ENCODE measurements at places on chromosomes 3 and 15.

- no peak for DNase-seq
These were observed 12.5 kb downstream of the ZBTB47 start for GRCh38 chr3:42666022-42666421.

- no peak for DNase-seq
These were observed 751.5 kb downstream of the SQOR start for GRCh38 chr15:46386356-46386755.

DNA sequence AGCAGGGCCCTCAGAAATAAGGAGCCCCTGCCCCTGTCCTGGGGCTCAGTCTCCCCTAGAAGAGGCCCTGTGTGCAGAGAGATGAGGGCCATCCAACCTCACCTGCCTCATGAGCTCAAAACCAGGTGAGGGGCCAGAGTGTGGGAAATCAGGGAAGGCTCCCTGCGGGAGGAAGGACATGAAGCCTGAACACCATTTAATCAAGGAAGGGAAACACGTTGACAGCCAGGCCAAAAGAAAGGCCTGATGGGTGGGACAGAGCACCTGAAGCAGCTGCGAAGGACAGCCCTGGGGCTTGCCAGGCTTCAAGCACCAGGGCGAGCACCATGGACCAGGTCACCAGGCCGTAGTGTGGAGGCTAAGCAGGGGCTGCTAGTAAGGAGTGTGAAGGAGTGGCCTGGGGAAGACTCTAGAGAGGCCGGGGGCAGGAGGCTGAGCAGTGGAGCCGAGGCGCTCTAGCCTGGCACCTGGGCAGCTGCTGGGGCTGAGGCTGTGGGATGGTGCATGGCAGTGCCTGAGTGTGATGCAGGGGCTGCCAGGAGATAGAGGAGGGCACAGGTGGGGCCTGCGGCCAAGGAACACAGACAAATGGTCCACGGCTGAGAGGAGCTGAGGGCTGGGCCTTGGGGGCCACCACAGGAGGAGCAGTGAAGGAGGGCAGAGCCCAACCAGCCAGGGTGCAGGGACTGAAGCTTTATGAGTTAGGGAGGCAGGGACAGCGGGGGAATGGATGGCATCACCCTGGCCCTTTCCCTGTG lies 16.1 kb downstream of the ACAA1 start:
- no peak for DNase-seq

- no peak for DNase-seq
These were observed 46.0 kb upstream of the PLXNA1 start for GRCh38 chr3:126936853-126937425.

DNA sequence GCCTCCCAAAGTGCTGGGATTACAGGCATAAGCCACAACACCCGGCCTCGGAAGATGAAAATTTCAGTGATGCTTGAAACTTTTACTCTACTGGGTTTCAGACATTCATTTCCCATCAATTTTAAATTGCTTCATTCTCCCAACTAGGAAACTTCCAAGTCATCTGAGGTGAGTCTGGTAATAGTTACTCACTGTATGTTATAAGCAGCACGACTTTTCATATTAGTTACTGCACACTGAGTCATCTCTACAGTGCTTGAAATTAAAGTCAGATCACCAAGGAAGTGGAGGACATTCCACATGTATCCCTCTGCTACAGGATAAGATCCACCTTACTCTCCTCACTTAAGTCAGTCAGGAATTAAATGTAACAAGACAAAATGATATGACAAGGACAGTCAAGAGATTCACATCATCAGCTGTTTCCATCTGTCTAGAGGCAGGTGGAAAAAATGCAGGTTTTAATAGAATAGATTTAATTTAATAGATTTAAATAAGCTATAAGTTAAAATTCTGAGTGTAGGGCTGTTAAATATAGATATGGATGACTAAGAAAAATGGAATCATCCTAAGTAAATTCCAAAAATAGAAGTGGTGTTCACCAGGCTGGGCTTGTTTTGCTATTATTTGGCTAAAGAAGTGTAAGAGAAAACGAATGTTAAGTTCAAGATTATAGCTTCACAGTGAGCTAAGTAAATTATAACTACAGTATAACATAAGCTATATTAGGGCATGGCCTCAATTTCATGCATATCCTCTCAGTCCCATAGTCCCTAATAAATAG lies 104.4 kb downstream of the TMCO5A start:
- no peak for DNase-seq

GRCh38 chr3:124451630-124452317 lies 278.5 kb upstream of the UMPS start:
- DNase-seq, result no peak

- DNase-seq, result no peak
These were observed 227.2 kb downstream of the RSRC1 start for GRCh38 chr3:158337110-158337509.

GRCh38 chr3:38597502-38598060 lies 51.9 kb downstream of the SCN5A start:
- no peak for DNase-seq

- DNase-seq, result no peak
These were observed 174.7 kb downstream of the UACA start for GRCh38 chr15:70588613-70589012.

- DNase-seq, result no peak
These were observed 78.7 kb downstream of the LPP start for GRCh38 chr3:188232656-188233055.

DNA sequence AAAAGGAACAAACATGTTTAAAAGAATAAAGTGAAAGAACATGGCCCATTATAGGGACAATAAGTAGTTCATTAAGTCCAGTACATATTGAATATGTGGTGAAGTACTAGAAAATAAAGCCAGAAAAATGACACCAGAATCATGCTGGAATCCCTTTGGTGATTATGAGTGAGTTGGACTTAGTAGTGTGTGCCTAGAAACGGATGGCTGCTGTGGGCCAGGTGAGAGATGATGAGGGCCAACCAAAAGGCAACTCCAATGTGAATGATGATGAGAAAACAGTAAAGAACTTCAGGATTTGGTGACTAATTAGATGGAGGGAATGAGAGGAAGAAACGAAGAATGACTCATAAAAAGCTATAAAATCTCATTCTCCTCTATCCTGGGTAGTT lies 3.3 kb downstream of the CRYGS start:
- no peak for DNase-seq

- no peak for DNase-seq
These were observed 3.1 kb downstream of the C3orf20 start for GRCh38 chr3:14678015-14678503.

DNA sequence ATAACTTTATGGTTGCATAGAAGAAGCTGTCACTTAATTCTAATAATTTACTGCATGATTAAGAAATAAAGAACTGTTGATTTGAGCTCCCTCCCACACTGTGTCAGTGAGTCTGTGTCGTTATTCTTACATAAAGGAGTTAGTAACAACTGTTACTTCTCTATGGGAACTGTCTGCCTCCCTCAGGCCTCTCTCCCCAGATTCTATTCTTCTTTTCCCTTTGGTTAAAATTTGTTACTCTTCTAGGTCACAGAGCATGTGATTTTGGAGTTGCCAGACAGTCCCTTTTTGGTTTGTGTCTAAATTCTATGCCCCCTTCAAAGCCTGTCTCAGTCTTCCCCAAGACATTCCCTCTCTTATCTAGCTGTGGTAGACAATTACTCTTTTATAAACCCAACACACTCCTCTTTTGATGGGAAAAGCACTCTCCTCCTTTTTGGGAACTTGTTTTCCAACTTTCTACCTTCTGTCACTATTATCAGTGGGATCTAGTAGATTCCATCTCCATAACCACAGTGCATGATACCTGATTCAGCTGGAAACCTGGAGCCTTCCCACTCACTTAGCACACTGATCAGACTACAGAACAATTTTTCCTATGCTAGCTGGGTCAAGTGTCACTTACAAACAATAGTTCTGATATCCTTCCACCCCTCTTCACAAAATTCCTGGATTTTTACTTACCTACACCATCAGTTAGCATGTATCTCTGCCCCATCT lies 422.1 kb upstream of the TGFBR2 start:
- no peak for DNase-seq

DNA sequence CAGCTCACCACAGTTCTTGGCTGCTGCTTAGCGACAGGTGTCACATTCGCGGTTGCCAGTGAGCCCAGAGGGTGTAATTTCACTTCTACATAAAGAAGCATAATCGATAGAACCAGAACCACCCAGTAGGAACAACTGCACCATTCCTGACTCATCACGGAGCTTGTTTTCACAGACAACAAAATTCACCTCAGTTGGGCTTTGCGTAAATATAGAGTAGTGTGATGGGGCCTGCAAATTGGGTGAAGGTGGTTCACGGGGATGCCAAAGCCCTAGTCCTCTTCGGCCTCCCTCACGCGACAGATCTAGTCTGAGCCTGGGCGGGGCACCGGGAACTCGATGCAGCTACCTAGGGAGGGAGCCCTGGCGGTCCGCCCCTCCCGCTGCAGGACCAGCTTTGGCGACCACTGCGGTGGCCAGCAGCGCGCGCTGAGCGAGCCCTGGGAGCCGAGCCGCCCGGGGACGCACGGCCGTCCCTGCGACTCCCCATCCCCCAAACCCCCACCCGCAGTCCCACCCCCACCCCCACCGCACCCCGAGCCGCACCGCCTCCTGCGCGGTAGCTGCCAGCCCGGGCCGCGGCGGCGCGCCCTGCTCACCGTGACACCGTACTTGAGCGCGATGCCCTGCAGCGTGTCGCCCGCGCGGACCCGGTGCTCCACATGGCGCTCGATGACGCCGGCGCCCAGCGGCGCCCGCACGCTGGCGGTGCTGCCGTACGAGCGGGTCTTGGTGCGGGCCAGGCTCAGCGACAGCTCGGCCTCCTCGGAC lies 519 bp downstream of the LYSMD2 start:
- DNase-seq, result peak; percentile 64

GRCh38 chr3:53511246-53511645 lies 16.8 kb downstream of the CACNA1D start:
- no peak for DNase-seq

DNA sequence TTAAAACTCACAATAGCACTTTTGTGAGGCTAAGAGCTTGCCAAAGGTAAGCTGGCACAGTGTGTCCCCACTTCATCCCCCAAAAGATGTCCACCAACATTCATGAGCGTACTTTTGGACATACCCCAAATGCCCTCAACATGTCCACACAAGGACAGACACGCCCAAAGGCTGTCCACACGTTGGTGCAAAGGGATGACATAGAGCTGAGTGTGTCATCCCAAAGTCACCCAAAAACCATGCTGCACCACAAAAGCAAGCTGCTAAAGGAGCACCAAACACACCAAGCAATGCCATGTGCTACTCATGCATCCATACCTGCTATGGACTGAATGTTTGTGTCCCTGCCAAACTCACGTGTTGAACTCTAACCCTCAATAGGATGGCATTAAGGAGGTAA lies 57.9 kb downstream of the KLF13 start:
- no peak for DNase-seq

- no peak for DNase-seq
These were observed 10.5 kb downstream of the BFSP2 start for GRCh38 chr3:133410191-133410892.

- DNase-seq, result no peak
These were observed 47.4 kb downstream of the SHQ1 start for GRCh38 chr3:72800869-72801268.

DNA sequence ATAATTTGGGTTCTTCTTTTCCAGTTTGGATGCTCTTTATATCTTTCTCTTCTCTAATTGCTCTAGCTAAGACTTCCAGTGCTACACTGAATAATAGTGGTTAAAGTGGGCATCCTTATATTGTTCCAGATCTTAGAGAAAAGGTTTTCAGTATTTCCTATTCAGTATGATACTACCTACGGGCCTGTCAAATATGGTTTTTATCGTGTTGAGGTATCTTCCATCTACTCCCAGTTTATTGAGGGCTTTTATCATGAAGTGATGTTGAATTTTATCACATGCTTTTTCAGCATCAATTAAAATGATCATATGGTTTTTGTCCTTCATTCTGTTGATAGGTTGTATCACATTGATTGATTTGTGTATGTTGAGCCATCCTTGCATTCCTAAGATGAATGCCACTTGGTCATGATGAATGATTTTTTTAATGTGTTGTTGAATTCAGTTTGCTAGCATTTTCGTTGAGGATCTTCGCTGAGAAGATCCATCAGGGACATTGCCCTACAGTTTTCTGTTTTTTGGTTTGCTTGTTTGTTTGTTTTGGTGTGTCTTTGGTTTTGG lies 3.0 kb upstream of the LRRC34 start:
- no peak for DNase-seq

DNA sequence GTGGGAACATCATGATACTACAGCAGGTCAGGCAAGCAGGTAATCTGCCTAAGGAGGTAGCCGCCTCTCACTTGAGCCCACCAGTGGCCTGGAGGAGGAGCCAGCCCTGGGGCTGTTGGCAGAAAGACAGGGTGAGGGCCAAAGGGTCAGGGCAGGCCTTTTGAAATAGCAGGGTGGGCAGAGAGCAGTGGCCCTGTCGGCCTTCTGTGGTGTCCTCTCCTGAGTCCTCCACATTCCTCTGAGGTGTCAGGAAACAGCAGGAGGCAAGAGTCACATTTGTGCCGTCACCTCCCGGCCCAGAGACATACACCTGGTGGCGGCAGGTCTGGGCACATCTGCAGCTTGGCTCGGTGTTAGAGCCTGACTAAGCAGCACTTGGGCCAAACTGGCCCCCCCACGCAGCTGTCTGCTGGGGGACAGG lies 3.9 kb upstream of the BNC1 start:
- no peak for DNase-seq

- DNase-seq, result no peak
These were observed 2.7 kb downstream of the PXYLP1 start for GRCh38 chr3:141234283-141234682.

DNA sequence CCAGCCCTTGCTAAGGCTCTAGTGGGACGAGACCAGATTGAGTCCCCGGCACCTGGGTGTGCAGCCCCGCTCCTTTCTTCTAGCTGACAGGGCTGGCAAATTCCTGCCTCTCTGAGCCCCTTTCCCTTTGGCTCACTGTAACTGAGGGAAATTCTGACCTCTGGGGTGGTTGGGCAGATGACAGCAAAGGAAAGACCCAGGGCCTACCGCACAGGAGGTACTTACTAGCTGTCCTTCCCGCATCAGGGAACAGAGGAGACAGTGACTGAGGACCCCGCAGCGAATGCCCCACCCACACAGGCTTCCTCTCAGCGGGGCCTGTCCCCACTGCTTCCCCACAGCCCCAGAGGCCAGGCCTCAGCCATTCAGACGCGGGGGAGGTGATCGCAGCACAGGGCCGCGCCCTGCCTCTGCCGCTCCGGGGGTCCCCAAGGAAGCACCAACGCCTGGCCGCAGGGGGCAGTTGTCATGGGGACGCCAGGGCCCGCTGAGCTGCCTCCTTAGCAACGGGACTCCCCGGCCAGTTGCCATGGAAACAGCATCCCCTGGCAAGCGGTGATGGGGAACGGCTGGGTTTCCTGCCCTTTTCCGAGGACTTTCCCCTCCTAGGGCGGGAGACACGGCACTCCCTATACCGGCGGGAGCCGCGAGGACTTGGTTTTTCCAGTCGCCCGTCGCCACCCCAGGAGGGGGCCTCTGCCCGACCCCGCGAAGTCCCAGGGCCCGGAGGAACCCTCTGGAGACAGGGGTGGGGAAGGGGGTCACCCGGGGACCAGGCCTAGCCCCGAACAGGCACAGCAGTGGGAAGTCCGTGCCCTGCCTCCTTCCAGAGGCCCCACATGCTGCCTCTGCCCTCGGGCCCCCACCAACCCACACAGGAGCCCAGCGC lies 50.1 kb downstream of the HCN4 start:
- no peak for DNase-seq
